ENCODE measurements at places on chromosomes 4 and X.

GRCh38 chr4:123522081-123522480 is 125.5 kb downstream of the SPRY1 start:
- DNase-seq: no peak

GRCh38 chr4:3342182-3342854 is 49.5 kb downstream of the RGS12 start:
- DNase-seq: no peak

GRCh38 chr4:4477391-4477790 is 64.5 kb downstream of the STX18 start:
- DNase-seq: no peak

DNA sequence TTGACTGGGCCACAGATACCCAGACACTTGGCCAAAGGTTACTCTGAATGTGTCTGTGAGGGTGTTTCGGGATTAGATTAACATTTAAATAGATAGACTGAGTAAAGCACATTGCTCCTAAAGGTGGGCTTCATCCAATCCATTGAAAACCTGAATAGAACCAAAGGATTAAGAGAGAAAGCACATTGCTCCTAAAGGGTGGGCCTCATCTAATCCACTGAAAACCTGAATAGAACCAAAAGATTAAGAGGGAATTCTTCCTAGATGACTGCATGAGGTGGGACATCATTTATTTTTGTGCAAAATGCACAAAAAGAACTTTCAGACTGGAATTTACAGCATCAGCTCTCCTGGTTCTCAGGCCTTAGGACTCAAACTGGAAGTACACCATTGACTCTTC is 351.2 kb upstream of the PCDH10 start:
- no peak for DNase-seq

GRCh38 chr4:168021666-168022065 is 70.7 kb upstream of the ANXA10 start:
- DNase-seq: no peak

All from activated effector memory CD4-positive, alpha-beta T cell treated with Interleukin-2 at 50 U/mL for 16 hours (primary cell).